Activated naive CD8-positive, alpha-beta T cell treated with anti-CD3 and anti-CD28 coated beads, Interleukin-2, amount 50 U/mL, for 16 hours (primary cell): ENCODE measurements at places on chromosomes 4 and X.

DNA sequence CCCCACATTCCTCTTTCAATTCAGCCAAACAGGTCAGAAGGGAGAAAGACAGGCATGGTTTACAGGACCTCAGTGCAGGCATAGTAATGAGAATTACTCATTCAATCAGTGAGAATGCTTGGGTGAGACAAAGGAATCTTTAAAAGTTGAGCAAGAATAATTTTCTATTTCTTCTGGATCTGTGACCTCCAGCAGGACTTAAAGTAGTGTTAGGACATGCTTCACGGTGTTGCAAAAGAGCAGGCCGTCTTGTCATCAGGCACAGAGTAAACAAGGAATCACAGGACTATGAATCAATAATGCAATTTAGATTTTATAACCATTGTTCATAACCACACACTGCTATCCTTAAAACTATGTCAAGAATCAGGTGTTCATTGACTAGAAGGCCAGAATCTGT is 130.6 kb upstream of the GLRA2 start:
- no peak for DNase-seq

DNA sequence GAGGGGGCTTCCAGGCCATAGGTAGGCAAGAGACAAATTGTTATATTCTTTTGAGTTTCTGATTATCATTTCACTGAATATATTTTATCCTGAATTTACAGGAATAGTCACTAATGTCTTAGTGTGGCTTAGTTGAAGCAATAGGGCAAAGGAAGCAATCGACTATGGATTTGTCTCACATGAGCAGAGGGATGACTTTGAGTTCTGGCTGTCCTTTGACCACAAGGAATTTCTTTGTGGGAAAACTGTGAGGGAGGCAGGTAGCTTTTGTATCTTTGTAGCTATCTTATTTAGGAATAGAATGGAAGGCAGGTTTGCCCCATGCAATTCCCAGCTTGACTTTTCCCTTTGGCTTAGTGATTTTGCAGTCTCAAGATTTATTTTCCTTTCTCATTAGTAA is 207.3 kb upstream of the ANXA10 start:
- DNase-seq: no peak

DNA sequence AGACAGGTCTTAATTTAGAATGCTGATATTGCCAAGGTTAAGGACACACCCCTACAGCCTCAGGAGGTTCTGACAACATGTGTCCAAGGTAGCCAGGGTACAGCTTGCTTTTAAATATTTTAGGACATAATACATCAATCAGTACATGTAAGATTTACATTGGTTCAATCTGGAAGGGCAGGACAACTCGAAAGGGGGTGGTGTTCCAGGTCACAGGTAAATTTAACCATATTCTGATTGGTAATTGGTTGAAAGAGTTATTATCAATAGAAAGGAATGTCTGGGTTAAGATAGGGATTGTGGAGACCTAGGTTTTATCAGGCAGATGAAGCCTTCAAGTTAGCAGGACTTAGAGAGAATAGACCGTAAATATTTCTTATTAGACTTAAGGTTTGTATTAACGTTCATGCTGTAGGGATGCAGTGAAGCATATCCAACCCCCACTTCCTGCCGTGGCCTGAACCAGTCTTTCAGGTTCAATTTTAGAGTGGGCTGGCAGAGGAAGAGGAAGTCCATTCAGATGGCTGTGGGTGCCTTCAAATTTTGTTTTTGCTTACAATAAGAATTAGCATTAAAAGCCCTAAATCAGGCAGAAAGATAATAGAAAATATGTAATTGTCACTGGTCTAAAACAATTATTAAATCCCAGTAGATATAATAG is 136.5 kb upstream of the GALNTL6 start:
- DNase-seq: no peak

DNA sequence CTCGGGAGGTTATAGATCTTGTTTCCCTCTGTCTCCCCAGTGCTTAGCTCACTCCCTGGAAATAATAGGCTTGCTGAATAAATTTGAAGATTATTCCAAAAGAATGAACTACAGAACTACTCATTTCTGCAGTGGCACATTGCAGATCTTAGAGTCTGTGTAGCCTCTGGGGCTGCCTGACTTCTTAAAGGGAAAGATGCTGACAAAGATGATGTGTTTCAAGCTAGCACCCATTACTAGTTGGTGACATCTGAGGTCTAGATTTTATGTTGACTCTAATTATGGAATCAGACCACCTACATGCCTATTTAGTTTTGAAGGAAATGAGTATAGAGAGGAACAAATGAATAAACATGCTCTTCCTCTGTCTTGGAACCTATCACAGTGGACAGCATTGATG is 123.7 kb upstream of the KCNIP4 start:
- DNase-seq: no peak

DNA sequence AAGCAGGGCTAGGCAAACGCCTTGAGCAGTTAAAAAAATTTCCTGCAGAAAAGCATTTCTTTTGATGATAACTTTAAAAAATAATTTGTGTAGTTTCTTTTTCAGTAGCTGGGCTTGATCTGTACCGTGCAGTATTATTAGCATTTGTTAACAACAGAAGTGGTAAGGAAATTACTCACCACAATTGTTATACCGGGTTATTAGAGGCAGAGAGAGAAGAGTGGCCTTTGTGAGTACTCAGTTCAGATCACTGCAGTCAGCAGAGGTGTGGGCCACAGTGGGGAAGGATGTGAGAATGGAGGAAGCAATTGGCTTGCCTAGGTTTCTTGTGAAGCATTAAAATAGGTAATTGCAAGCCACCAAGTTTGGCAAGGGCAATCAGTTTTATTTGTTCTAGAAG is 14.3 kb upstream of the IL21 start:
- DNase-seq: no peak

- DNase-seq: no peak
Observed at GRCh38 chrX:124269881-124270280, 62.6 kb upstream of the TEX13D start.

DNA sequence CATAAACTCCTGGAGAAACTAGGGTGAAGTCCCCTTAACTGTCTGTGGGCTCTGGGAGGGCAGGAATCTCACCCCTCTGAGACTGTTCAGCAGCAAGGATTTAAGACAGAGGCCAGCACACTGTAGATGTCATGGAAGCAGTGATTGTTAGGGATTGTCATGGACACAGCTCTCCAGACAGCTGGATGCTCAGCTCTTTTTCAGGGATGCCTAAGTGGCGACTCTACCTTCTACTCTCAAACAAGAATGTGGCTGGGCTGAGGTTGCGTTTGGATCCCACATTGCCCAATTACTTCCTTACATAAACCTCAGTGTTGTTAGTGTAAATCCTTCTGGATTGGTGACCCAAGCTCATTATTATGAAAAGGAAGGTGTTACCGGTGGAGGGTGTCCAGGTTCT is 291.9 kb upstream of the VCX3A start:
- no peak for DNase-seq

GRCh38 chrX:2351999-2352995 is 148.5 kb downstream of the DHRSX start:
- no peak for DNase-seq

- DNase-seq: peak; percentile 26
Observed at GRCh38 chr4:142126890-142127497, 490.6 kb downstream of the IL15 start.

DNA sequence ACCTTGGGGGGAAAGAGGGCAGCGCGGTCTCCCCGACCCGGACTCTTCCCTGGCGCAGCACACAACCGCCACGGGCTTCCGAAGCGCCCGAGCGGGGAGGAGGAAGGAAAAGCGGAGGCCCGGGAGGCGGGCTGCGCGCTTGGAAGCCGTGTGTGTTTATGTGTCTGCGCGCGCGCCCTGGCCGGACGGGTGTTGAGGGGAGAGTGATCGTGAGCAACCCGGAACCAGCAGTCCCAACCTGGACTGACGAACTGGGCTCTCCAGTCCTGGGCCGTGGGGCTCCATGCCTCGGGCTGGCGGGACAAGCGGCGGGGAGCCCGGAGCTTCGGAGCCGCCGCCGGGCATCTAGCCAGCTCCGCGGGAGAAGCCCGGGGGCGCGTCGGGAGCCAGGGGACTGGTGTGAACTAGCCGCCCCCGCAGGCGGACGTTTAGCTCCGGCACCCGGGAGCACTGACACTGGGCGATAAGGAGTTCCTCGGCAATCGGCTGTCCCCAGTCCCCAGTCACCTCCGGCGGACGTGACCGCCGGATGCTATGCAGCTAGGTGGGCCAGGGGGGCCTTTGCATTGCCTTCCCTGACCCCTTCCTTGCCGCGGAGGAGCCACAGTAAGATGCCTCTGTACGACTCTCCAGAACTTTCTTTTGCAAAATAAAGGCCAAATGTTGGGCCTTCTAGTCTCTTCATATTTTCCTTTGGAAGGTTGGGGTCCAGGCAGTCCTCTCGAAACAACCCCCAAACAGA is 74.8 kb upstream of the BCOR start:
- DNase-seq: no peak

GRCh38 chr4:74997948-74998729 is 65.2 kb downstream of the PARM1 start:
- DNase-seq: no peak

DNA sequence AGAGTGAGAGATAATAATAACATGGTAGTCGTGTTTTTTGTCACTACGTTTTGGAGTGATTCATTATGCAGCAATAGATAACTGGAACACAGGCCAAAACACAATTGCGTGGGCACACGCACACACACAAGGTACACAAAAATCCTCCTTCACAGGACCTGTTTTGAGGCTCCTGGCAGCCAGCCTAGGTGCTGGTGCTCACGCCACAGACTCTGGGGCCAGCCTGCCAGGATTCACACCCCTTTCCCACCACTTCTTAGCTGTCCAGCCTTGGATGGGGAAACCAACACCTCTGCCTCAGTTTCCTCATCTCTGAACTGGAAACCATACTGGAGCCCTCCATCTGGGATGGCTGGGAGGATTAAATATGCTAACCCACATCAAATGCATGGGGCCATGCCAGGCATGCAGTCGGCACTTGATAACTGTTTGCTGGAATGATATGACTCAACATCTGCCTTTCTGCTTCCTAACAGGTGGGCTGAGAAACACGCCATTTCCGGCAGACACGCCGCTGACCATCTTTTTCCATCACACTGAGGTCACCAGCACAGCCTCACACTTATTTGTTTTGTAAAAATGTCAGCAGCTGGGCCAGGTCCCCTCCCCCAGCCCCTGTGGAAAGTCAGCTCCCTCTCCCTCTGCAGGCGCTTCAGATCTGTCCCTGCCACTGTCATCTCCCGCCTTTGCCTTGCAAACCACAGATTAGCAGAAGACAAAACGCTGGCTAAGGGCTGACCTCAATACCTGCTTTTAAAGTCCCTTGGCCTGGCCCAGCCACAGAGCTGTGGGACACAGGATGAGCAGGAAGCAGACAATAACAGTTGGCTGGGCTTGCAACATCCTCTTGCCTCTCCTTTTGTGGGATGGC is 237.5 kb downstream of the BCOR start:
- peak; percentile 56 for DNase-seq

DNA sequence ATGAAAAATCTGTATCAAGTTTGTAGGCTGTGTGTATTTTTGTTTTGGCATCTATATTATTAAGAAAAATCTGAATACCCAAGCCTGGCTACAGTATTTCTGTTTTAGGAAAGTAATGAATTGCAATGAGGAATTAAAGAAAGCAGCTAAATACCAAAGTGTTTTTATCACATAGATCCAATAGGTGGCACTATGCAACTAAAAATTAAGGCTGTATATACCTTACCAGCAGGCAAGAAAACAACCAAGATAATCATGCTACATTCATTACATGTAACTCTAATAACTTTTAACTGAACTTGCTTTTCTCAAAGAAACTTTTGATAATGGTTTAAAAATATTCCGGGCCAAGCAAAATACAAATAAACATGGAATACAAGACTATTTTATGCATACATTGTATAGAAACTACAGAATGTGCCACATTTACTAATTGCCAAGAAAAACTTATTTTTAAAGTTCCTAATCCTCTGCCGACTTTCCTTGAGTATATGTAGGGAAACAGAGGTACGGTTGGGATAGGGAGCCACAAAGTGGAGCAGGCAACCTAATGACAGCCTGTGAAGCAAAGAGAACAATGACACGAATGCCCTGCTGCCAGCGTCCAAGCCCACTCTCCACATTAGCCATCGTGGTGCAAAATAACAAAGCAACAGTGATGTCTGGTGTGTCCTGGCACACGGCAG is 63.7 kb downstream of the SEC24D start:
- no peak for DNase-seq

GRCh38 chr4:155207534-155208257 is 740 bp upstream of the NPY2R start:
- no peak for DNase-seq

- DNase-seq: no peak
Observed at GRCh38 chr4:99690990-99691389, 33.4 kb upstream of the C4orf54 start.

- no peak for DNase-seq
Observed at GRCh38 chr4:48899432-48899749, 7.2 kb downstream of the OCIAD2 start.

DNA sequence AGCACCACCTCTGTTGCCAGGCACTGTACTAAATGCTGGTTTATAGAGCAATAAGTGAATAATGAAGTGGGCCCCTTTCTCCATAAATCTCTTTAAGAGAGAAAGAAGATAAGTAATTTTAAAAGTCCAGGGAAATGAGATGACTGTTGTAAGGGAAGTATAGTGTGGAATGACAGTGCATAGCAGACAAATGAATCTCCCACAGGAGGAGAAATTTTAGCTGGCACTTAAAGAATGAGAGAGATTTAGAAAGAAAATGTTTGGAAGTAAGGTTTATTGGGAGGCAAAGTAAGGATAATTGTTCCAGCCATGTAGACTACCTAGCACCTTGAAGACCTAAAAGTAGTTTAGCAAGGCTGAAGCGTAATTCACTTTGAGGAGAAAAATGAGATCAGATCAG is 1081.1 kb upstream of the PABPC4L start:
- DNase-seq: no peak

DNA sequence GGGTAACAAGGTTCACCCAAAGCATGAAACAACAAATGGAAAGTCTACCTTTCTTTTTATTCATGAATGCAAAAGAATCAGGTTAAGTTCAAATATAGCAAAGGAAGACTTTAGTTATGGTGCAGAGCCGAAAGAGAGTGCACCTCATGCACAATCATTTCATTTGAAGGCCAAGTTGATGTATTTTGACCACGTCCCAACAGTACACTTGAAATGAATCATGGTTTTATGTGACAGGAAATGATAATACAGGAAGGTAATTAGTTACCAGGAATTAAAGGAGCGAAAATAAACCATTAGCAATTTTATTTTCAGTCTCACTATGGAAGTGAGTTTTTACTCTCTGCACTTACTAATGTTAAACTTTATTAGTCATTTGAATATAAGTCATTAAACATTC is 281.2 kb upstream of the DIAPH2 start:
- no peak for DNase-seq

DNA sequence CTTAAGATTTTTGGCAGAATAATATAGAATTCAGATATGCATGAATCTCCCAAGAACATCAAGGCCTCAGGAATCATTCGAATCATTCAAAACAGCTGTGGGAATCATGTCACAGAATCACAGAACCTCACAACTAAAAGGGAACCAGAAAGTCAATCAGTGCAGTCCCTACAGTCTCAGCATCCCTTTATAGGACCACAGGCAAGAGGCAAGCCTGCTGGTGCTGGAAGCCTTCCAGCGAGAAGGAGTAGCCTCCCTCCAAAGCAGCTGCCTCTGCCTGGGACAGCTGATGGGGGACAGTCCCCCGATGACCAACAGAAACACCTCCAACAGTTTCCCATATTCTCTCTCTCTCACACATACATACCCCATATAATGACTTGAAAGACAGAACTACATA is 20.7 kb downstream of the QDPR start:
- no peak for DNase-seq
